Activated naive CD4-positive, alpha-beta T cell treated with anti-CD3 and anti-CD28 coated beads for 36 hours (primary cell): ENCODE measurements at places on chromosomes 11 and 22. TPM values are rescaled to one million over a fixed set of nuclear protein-coding genes. Genes with fewer than 3 reads are reported as not detected.
A peak's percentile ranks its signal among the peaks of the same experiment; 100 is the strongest.

DNA sequence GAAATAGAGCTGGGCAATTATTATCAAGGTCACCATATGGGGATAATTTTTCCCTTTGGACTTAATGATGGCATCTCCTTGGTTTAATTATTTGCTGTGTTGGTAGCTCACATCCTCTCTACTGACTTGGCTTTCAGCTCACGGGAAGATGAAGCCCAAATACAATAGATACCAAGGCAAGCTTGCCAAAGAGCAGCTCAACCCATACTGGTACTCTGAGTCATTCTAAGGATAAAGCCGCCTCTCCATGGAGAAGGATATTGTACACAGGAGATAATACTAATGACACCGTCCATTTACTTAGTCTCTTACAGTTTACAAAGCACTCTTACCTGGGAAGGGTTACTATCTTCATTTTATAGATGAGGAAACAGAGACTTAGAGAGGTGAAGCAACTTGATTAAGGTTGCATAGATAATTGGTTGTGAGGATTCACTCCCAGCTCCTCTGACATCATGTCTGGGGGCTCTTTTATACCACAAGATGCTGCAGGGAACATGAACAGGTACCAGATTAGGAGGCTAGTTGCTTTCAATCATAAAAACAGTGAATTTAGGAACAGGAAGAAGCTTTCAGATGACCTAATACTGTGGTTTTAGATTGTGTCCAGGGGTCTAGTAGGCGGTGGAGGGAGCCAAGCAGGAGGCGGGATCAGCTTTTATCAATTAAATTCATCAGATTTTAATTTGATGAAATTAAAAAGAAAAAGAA, 48.3 kb upstream of the PICALM start:
- DNase-seq: no peak

DNA sequence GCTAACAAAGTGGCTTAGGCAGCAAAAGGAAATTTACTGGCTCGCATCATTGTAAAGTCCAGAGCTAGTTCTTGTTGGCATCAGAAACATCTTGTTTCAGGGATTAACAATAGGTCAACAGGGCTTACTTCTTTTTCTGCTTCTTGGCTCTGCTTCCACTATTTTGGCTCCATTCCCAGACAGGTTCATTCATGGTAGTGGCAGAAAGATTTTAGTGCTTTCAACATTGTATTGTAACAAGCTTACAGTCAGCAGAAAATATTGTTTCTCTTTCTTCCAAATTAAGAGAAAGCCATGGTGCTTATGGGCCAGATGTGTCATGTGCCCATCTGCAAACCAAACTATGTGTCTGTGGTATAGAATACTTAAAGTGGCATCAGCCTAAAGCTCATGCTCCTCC, 315.6 kb downstream of the RAB38 start:
- DNase-seq: no peak

GRCh38 chr22:19045094-19045493, 77.1 kb downstream of the DGCR2 start:
- DNase-seq: no peak

DNA sequence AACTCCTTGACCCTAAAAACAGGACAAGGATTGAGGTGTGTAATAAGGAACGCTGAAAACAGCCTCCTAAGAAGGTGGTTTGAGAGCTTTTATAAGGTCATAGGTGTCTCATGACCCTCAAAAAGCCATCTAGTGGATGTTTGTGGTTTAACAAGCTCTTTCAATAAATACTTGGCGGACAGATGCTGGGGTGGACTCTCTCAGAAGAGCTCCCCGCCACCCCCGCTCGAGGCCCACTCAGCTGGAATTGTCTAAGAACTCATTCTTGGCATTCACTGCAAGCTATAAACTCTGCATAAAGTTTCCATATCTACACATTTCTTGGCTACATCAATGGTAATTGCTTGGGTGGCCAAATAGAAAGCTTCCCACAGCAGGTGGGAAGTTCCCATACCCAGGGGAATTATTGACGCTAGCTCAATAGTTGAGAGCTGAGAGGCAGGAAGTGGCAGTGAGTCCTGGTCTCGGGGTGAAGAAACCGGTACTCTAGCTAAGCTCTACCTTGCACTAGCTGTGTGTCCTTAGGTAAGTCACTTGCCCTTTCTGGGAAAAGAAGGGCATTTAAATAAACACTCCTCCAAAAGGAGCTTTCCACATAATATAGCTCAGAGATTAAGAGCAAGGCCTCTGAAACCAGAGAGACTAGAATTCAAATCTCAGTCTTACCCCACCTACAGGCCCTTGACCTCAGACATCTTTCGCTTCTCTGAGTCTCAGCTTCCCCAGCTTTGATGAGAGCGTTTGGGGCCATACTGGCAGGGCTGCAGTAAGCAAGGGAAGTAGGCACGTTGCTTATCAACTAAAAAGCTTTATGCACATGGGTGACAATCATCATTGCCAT, 6.4 kb downstream of the MS4A15 start:
- no peak for DNase-seq

GRCh38 chr22:43147821-43148220, 3.5 kb upstream of the TSPO start:
- DNase-seq: no peak

GRCh38 chr11:115550291-115551059, 46.3 kb upstream of the CADM1 start:
- no peak for DNase-seq

GRCh38 chr11:73578592-73579185, 19.2 kb downstream of the FAM168A start:
- DNase-seq: peak; percentile 52

DNA sequence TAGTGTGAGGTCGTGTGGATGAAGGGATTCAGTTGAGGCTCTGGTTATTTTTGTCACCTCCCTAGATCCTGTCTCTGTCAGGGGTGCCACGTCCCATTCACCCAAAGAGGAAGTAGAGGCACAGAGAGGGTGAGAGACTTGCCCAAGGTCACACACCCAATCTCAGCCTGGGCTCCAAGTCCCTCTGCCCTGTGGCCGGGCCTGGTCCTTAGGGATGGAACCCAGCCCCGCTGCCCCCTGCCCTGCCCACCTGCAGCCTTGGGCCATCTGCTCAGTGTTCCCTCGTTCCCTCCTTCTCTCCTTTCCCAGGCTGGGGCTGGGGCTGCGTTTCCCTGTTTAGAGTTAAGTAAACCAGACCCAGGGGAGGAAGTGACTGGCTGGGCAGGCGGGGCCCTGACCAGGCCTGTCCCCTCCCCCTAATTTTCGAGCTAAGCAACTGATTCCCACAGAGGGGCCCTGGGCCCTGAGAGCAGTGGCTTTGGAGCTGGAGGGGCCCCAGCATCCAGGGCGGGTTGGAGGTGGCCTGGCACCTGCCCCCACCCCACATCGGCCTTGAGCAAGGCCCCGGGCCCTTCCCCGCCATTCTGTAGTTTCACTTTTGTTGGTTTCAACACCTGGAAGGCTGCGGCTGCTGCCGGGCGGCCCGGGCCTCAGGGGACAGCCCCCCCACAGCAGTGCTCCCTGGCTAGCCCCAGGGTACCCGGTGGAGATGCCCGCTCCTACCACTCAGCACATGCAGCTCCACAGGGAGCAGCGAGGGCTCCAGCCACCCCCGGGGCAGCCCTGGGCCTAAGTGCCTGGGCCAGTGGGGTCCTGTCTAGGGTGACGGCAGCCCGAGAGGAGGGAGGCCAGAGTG, 1.5 kb downstream of the TCIRG1 start:
- peak; percentile 75 for DNase-seq

- DNase-seq: no peak
These were observed 42.5 kb downstream of the ABCC8 start for GRCh38 chr11:17434108-17434507.

DNA sequence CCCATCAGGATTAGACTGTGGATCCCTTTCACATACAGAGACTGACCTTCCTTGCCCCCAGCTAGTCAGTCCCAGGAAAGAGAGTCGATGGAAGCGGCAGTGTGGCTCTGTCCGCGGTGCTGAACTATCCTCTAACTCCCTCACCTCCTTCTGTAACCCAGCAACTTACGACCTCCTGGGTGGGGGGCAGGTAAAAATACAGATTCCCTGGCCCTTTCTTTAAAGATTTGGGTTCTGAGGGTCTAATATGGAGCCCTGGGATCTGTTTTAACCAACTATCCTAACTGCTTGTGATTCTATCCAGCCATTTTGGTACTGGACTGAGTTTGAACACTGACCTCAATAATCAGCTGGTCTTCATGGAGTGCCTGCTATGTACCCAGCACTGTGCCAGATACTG, 23.2 kb downstream of the MFNG start:
- DNase-seq: peak; percentile 38

DNA sequence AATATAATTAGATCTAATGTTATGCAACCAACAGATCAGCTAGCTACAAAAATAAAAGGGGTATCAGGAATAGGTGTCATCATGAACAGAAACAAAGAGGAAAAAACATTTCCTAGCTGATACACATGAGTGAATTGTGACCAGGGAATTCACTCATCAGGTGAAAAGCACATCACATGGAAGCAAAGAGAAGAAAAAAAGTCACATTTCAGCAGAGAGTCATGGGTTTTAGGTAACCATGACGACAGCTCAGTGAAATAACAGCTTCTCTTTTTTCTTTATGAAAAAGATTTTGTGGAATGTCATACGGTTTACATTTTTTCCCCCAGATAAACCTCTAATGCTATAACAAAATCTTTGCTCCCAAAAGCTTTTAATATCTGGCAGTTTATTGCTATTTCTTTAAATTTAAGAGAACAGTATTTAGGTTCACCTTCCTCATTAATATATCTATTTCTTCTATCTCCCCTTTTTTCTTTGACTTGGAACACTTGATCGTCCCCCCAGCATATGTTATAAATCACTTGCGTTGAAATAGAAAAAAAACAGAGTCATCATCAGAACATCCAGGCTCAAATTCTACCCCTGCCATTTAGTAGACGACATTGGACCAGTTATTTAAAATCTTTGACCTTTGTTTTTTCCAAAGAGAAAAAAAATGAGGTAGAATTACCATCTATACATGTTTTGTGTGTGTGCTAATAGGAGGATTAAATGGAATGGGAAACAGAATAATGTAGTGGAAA, 5.3 kb downstream of the TYR start:
- DNase-seq: no peak

GRCh38 chr11:65260756-65261590, 789 bp upstream of the POLA2 start:
- no peak for DNase-seq

- DNase-seq: no peak
These were observed 26.2 kb downstream of the OR2AG2 start for GRCh38 chr11:6745465-6746015.

GRCh38 chr11:47468598-47469214, 19.8 kb upstream of the RAPSN start:
- DNase-seq: no peak

DNA sequence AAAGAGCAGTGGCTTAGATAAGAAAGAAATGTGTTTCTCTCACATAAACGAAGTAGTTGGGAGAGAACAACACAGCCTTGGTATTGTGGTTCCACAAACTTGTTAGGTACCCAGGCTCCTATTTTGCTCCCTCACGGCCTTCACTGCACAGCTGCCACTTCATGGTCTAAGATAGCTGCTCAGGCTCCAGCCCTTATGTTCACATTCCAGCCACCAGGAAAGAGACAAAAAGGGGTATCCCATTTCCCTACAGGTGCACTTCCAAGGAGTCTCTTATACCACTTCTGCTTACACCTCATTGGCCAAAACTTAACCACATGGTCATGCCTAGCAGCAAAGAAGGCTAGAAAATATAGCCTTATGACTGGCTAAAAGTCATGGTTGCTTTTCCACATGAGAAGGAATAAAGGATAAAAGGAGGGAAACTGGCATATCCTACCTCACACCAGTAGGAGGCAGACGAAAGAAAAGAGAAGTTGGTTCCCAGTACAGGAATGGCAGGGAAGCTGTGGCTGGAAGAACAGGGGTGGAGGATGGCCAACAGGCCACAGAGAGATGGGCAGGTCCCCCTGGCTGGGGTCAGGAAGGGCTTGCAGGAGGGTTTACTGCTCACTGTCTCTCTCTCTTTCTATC, 5.4 kb upstream of the HDHD5 start:
- no peak for DNase-seq

DNA sequence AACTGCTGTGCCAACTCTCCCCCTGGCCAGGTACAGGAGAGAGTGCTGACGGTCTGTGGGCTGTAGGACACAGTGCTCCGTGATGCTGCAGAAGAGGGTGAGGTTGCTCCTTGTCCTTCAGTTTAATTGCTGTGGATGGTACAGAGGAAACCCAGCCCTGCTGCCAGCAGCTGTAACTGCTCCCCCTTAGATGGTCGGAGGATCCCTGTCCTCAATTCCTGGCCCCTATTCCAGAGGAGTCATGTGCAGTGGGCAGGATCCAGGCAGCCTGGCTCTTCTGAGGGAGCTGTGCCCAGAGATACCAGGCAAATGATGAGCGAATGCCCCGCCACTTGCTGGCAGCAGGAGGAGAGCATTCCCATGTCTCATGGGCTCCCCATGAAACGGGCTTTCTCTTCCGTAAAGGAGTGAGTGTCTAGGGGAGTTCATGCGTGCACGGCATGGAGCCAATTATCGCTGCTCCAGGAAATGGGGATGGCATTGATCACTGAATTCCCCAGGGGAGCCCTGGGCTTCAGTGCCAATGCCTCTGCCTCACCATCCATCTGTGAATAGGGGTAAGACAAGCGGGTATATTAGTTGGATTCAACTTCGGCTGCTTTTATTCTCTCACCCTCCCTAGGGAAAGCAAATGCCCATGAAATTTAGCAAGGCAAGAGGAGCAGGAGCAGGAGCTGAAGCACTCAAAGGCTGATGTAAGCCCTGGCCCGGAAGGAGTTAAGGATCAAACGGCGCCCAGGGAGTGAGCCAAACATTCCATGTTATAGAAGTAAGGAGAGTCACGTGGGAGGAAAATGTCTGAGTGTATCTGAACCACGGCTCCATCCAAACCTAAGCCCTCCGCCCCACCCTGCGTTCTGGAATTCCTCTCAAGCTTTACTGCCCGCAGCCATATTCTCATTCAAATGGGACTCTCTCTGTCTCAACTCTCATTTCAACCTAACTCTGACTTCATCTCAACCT, 51.0 kb upstream of the CSNK2A3 start:
- no peak for DNase-seq

- no peak for DNase-seq
These were observed 26.5 kb downstream of the SYT7 start for GRCh38 chr11:61554172-61554988.

Gene APLNR
- not detected for total RNA-seq

Gene BLID
- total RNA-seq: not detected

Gene LRRC32
- 2.5 TPM for total RNA-seq

Gene OLFML1
- not detected for total RNA-seq

Gene CHEK1
- total RNA-seq: 167 TPM

Gene ARHGAP20
- total RNA-seq: 0.19 TPM

Gene HORMAD2
- not detected for total RNA-seq

Gene SORL1
- total RNA-seq: 67.2 TPM

Gene PAMR1
- total RNA-seq: not detected

Gene FAT3
- not detected for total RNA-seq

Gene NOX4
- not detected for total RNA-seq

Gene DDTL
- 0.72 TPM for total RNA-seq

Gene NLRP14
- not detected for total RNA-seq

Gene HEPHL1
- not detected for total RNA-seq

Gene OR52B2
- not detected for total RNA-seq

Gene F2
- not detected for total RNA-seq

Gene IL10RA
- 11.3 TPM for total RNA-seq
